Stimulated activated CD4-positive, alpha-beta T cell treated with anti-CD3 and anti-CD28 coated beads, Interleukin-4, amount 100 ng/mL, for 24 hours (primary cell): ENCODE measurements at places on chromosomes 3 and 15.

DNA sequence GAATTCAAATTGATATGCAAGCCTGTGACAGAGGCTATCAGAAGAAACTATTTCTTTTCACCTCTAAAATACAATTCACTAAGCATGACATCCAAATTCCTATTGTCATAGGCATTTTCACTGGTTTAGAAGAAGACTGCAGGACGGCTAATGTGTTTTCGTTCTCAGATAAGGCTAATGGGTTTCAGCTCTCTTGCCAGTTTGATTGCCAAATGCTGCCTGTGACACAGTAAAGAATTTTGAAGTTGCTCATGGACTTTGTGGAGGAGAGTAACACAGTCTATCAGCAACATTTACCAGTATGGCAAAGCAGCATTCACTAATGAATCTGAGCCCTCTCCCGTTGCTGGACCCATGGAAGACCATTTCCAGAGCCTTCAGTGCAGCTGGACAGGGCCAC lies 948.1 kb downstream of the FHIT start:
- no peak for DNase-seq

DNA sequence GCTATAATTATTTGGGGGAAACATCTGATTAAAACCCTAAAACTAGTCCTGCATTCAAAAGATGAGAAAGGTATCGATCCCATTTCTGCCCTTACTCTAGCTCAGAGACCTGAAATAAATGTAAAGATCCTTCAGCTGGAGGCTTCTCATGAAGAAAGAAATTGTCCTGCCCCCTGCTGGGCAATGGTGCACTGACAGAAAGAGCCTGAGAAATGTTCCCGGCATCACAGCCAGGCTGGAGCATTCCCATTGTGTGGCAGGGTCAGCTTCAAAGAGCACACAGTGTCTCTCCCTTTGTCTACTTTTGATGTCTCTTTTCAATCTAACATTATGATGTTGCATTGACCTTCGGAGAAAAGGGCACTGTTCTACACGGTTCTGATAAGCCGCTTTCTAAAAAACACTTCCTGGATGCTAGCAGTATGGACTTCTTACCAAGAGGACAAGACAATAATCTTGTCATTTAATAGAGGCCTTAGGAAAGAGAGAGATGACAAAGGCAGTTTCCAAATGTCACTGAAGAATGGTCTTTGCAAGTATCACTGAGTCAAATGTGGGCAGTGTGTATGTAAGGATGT lies 287.5 kb downstream of the MAGI1 start:
- no peak for DNase-seq

DNA sequence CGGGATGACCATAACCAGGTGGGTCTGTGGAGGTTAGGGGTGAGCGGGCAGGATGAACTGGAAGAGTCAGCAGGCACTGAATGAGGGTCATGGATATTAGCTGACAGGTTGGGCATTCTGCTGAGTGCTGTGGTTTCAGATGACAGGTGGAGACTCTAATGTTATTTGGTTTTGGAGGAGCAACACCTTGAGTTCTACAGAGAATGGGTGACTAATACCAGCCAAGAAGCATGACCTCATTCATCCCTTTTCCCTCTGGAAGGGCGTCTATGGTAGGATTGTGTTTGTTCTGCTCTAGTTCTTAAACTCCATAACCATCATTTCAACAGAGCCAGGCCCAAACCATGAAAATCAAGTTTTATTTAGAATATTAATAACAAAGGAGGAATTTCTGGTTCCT lies 550.7 kb upstream of the LMCD1 start:
- DNase-seq, result no peak

GRCh38 chr3:184168363-184169120 lies 6.1 kb upstream of the AP2M1 start:
- no peak for DNase-seq

DNA sequence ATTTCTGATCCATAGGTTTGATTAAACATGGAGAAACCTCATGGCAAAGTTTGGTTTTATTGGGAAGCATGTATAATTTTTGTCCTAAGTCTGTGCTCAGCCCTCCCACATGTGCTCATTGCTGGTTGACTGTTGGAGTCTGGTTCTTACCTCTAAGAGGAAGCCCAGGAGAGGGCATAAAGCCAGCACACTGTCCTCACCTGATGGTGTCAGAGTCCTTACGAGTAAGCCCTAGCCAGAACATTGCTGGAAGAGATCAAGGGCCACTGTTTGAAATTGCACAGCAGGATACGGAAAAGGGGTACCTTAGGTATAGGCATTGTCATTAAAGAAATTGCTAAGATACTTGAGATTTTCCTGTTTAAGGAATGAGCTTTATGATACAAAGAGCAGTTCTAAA lies 21.3 kb downstream of the MLH1 start:
- DNase-seq, result no peak

DNA sequence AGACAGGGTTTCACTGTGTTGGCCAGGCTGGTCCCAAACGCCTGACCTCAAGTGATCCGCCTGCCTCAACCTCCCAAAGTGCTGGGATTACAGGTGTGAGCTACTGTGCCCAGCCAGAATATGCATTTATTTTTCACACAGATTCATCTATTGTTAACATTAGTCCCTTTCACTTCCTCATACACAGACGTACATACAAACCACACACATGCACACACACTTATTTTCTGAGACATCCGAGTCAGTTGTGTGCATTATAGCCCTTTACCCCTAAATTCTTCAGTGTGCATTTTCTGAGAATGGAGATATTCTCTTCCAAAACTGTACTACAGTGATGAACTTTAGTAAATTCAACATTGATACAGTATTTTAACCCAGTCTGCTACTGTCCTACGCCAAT lies 15.0 kb upstream of the MEX3B start:
- DNase-seq, result no peak

GRCh38 chr3:18351069-18351628 lies 74.0 kb downstream of the SATB1 start:
- no peak for DNase-seq

DNA sequence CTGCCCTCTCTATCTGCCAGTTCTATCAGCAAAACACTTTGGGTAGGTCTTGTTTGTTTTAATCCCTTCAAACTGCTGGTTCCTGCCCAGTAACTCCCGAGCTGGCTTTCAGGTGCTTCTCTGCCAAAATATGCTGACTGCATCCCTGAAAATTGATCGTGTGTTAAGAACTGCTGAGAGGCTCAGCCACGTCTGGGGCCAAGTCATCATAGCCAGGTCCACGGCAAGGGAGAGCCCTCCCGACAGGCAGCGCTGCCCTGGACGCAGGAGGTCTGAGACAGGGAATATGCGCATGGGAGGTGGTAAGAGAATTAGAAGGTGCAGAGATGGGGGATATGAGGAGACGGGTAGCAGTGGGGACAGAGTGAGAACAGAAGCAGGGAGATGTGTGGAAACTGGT lies 179.7 kb upstream of the TOPAZ1 start:
- DNase-seq, result no peak

DNA sequence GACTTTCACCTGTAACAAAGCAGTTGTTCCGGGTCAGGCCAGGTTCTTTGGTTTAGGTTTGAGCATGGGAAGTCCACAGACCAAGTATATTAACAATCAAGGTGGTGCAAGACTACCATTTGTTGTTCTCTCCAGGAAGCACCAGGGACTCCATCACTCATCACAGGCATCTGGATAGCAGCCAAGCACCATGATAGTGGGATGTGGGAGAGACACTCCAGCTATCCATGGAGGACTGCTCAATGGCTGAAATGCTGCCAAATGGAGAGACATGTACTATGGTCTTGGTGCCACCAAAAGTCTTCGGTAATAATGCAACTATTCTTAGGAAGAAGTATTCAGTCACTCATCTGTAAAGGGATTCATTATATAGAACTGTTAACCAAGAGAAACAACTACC lies 143.0 kb downstream of the TNIK start:
- no peak for DNase-seq

DNA sequence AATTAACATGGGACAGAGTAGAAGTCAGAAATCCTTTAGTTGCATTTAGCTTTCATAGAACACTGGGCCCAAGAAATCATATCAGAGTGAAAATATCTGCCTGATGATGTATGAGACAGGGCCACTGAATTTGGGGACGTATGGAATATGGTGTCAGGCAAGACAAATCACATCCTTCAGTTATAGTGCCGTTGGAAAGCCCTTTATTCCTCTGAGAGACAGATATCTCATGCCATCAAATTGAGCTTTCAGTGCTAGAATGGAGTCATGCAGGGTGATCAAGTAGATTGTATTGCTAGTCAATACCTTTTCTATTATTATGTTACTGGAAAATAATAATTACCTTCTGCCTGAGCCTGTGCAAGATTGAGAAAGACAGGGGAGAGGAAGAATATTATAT lies 398.2 kb upstream of the RARB start:
- DNase-seq, result no peak

GRCh38 chr3:15681668-15682067 lies 80.1 kb downstream of the BTD start:
- no peak for DNase-seq

GRCh38 chr15:68038246-68038645 lies 15.9 kb upstream of the PIAS1 start:
- no peak for DNase-seq

DNA sequence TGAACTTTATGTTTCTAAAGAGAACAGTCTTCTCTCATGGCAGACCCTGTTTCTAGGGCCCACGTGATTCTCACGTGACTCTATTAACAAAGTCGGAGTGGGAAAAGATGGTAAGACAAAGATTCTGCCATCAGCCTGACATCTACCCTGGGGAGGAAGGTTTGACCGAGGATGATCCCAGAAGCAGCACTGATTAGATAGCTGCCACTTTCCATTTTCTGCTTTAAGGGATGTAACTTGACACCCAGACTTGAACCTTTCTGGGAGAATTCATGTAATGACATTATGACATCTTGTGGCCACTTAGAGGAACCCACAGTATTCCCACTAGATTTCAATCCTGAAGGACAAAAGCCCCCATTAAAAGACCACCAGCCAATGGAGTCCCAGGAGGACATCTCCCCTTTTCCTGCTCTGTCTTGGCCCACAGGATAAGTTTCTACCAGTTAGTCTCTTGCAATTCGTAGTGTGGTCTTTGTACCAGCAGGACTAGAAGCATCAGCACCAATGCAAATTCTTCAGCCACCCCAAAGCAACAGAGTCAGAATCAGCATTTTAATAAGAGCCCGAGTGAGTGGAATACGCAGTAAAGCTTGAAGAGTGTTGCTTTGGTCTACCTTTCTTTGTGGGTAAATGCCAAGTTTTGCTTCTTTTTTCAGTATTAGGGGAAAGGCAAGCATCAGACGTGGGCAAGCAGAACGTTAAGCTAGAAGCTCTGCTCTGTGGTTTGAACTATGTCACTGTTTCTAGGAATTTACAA lies 480.5 kb upstream of the PROK2 start:
- DNase-seq, result no peak
